ENCODE measurements at places on chromosomes 12 and 14.

- no peak for DNase-seq
Observed at GRCh38 chr12:11895421-11896078, 175.2 kb upstream of the BCL2L14 start.

DNA sequence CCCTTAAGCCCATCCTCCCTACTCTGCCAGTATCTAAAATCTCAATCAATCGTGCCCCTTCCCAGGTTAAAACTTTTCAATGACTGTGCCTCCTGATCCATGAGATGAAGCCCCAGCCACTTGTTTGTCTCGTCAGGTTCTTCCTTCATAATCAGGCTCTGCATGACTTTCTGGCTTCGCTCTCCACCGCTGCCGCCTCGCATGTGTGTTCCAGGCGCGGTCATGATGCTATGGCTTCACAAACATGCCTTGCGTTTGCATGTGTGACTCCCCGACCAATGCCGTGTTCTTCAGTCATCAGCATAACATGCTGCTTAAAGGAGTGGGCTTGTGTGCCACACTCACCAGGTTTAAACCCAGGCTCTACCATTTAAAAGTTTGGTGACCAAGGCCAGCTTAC is 5.0 kb upstream of the C1RL start:
- DNase-seq, result no peak

DNA sequence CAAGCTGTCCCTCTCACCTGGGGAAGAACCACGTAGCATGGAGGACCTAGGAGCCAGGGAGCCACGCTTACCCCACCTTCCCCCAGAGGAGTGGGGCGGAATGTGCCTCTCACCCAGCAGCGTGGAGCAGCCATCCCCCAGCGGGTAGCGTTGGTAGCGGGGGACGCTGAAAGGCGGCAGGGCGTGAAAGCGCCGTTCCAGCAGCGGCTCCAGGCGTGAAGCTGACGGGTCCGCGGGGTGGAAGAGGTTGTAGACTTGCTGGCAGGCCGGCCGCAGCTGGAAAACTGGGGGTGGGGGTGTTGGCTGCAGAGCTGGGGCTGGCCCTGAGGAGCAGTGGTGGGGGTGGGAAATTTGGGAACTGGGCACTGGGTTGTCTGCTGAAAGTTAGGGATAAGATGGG is 11.9 kb downstream of the ARL6IP4 start:
- no peak for DNase-seq

DNA sequence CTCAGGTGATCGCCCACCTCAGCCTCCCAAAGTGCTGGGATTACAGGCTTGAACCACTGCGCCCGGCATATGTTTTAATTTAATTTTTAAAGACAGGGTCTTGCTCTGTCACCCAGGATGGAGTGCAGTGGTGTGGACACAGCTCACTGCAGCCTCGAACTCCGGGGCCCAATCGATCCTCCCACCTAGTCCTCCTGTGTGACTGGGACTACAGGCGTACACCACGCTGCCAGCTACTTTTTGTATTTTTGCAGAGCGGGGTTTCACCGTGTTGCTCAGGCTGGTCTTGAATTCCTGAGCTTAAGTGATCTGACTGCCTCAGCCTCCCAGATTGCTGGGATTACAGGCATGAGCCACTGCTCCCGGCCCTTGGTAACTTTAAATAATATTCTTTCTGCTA is 30.8 kb upstream of the PPP1R13B start:
- DNase-seq, result no peak

- DNase-seq, result peak; percentile 41
Observed at GRCh38 chr14:26765768-26766520, 168.1 kb upstream of the NOVA1 start.

- DNase-seq, result no peak
Observed at GRCh38 chr12:121255433-121255832, 41.1 kb downstream of the CAMKK2 start.

DNA sequence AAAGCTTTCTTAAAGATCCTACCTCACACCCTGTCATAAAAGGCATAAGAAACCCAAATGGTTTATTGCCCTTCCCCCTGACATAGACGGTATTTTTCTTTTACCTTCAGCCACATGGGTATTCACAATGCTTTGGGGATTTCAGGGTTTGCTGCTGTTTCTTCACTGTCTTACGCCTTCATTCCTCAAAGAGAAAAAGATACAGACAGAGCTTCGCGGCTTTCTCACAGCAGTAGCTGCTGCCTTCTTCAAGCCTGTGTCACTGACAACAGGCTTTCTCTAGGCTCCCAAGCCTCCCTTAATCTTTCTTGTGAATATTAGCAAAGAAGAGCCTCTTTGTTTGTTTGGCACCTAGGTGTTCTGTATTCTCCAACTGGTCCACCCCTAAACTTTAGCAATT is 197.4 kb upstream of the ARID2 start:
- DNase-seq, result no peak

DNA sequence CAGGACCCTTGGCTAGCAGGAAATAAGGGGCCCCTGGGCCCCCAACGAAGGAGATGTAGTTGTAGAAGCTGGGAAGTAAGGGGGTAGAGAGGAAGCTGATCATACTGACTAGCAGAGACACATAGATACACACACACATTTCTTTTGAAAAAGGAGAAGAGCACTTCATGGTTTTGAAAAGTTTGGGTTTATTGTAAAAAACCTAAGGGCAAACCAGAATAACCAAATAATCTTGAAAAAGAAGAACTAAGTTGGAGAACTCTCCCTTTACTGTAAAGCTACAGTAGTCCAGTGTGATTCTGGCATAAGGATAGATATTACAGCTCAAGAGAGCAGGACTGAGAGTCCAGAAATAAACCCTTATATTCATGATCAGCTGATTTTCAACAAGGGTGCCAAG is 5.8 kb upstream of the HCAR3 start:
- DNase-seq, result no peak

GRCh38 chr12:92421701-92422100 is 276.1 kb upstream of the BTG1 start:
- DNase-seq, result no peak

DNA sequence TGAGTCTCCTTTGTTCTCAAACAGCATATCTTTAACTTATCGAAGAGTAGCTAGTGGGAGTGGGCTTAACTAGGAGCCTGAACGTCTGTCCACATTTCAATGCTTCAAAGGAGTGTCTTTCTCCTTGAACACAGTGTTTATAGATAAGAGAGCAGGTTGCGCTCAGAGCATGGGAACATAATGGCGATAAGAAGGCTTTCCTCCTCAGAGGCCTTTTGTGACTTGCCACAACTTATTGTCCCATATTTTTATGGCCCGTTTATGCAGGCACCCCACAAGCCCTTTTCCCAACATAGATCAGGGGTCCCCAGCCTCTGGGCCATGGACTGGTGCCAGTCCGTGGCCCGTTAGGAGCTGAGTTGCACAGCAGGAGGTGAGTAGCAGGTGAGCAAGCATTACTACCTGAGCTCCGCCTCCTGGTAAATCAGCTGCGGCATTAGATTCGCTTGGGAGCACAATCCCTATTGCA is 2.6 kb upstream of the DDX47 start:
- DNase-seq, result no peak

DNA sequence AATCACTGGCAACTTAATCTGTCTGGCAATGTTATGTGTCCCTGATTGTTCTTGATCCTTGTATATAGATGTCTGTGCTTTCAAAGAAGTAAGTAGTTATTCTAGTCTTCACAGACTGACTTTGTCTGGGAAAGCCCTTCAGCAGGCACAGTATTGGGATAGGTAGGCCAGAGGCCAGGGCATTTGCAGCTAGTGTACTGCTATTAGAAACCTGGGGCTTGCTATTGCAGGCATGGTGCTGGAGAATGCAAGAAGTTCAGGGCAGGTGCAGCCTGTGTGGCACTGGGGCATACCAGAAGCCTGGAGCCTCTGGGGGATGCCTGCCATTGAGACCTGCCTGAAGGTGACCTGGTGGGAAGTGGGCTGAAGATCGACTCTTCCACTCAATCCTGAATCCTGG is 96.3 kb downstream of the TMTC3 start:
- DNase-seq, result no peak

DNA sequence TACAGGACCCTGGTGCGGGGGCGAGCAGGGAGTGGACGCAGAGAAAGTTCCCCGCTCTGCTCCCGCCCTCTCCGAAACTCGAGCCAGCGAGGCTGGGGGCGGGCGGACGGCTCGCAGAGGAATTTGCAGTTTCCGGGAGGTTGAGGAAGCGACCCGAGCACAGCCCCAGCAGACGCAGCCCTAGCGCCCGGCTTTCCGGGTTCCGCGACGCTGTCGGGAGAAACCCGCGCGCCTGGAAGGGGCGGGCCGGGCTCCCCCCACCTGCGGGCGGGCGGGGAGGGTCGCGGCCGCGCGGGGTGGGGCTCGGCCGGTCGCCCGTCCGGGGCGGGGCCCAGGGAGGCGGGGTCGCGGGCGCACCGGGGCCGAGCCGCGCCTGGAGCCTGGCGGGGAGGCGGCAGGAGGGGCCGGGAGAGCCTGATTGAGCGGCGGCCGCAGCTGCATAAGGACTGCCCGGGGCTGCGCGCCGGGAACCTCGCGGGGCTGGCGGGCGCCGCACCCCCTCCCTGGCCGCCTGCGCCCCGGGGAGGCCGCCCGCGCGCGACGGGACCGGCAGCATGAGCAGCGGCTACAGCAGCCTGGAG is at the start of gene RASSF3:
Gene RASSF3 (plus strand): TSS at position 417 of the 581 bp plus-strand sequence. CDS start 138 bp downstream, at position 555.
- DNase-seq, result peak; percentile 77

DNA sequence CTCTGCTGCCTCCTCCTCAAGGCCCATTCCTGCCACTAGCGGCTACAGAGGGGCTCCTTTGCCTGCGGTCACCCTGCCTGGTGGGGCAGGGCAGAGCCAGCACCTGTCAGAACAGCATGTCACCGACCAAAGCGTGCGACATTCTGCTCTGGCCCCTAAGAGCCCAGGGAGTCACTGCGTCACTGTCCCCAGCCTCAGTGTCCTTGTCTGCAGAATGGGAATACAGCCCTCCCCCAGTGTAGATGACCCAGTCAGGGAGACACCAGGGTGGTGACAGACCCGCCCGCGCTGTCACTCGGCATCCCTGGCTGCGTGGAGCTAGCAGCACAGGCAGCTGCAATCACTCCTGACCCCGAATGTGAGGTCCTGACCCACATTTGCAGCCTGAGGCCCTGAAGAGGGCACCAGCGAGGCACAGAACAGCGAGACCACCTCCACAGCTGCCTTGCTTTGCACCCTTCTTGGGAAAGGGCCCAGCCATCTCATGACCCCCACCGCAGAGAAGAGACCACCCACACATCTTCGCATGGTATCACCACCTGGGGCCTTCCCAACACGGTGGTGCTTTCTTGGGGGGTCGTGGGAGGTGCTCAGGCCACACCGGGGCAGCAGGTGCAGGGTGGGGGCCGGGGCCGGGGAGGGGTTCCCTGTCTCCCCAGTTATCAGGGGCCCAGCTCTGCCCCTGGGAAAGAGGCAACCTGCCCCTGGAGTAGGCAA is 2.5 kb downstream of the AHNAK2 start:
- DNase-seq, result peak; percentile 14

DNA sequence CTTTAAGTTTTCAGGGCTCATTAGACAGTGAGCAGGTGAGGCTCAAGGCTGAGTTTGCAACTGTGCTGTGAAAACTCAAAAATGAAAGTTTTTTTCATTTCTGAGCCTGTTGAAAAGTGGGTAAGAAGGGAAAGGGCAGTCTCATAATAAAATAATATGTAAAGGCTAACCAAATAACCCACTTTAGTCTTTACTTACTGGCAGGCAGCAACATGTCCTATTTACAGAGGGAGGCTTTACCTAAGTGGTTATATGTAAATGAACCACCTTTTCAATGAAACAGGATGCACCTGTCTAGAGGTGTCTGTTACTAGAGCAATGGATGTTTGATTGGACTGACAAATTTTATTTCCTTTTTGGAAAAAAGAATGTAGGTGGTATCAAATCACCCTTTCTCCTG is 158.0 kb downstream of the ETV6 start:
- DNase-seq, result no peak

DNA sequence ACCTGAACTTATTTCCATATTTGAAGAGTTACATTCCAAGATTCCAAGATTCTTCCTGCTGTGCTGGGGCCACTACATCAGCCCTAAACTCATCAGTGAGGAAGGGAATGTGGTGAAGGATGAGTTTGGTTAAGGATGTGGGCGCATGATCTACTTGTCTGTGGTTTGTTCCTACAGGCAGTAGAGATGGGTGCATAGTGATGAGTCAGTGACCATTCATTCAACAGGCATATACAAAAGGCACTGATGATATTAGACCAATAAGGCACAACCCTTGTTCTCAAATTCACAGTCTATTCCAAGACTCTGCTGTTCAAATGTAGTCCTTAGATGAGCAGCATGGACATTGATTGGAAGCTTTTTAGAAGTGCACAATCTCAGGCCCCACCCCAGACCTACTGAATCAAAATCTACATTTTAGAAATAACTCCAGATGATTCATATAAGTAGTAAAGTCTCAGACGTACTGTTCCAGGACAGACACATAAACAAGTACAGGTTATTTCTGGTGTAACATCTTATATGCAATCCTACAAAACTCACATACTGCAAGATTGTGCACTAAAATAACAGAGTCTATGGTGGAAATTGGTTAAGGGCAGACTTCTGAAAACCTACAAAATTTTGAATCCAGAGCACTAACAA is 47.7 kb upstream of the MAP3K9 start:
- DNase-seq, result no peak

DNA sequence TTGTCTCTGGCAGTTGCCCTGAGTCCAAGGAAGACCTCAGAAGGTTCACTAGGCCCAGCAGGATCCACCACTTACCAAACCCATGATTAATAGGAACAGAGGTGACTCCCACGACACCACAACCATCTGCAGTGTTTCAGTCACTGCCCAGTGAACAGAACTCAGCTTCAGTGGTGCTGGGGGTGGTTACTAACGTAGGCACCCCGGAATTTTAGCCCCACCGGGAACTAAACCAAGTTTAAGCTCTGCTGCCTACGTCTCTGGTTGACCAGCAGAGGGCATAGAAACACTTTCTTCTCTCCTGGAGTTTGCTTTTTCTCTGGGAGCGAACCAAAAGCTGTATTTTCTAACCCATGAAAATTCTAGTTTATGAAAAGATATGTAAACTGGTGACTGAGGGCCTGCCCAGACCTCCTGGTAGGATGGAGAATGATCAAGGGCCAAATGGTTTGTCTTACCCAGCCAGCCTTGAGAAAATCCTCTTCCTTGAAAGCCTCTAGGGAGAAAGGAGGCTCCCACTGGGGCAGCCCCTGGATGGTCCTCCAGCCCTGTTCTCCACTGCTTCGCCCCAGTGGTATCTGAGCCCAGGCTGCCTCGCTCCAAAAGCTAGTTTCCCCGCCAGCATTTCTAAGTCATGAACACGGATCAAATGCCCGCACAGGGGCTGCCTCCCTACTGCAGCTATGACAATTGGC is 379.8 kb downstream of the DPF3 start:
- DNase-seq, result no peak

Data from left ventricle myocardium inferior (tissue), 1 donor.